ENCODE measurements at places on chromosomes 11 and 22.

DNA sequence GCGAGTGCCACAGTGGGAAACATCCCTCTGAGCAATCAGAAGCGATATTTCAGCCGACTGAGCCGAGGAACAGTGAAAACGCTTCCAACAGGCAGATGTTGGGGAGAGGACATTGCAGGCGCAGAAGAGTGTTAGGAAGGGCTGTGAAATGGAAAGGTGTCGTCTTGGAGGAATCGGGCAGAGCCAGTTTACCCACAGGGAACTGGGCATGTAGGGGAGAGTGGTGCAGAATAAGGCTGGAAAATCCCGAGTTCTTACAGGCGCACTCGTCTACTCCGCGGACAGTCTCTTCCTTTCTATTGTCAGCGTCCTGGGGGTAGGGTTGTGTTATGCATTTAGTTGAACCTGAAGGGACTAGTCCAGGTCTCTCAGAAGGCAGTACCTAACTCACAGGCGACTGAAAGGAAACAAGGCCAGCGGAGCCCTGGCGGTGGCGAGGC is 1.1 kb upstream of the APLP2 start:
- no peak for DNase-seq

GRCh38 chr22:38172832-38173640 is 8.6 kb downstream of the PLA2G6 start:
- DNase-seq, result no peak

- peak; percentile 55 for DNase-seq
Observed at GRCh38 chr11:47270331-47271271, 668 bp downstream of the MADD start.

- DNase-seq, result no peak
Observed at GRCh38 chr11:77106759-77107158, 4.1 kb downstream of the OMP start.

GRCh38 chr22:46634011-46634699 is 14.0 kb downstream of the GRAMD4 start:
- no peak for DNase-seq

DNA sequence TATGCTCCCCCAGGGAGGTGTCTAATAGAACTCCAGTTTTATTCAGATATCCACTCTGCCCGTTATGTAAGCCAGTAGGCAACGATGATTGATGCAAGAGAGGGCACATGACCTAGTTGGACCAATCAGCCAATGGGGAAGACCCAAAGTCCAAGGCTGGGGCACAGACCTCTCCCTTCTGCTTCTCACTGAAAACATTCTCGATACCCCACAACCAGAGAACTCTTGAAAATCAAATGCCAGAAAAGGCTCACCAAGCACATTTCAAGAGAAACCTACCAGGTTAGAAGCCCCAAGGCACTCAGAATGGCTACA is 7.4 kb downstream of the HIRA start:
- DNase-seq, result no peak

GRCh38 chr11:37972691-37973090 is 1374.7 kb upstream of the RAG2 start:
- DNase-seq, result no peak

DNA sequence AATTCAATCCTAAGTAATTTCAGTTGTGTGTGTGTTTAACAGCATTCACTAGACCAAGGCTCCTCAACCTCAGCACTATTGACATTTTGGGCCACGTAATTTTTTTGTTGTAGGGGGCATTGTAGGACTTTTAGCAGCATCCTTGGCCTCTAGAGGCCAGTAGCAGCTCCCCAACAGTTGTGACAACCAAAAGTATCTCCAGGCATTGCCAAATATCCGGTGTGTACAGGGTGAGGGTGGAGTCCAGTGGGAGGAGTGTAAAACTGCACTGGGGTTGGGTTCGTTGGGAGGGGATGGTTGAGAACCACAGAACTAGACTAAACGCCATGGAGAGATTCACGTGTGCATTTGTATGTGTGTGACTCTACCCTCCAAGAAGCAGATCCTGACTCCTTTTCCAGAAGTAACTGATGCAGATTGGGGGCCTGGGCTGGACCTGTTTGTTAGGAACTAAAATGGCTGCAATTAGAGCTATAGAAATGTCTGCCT is 5.9 kb upstream of the PHF21A start:
- peak; percentile 71 for DNase-seq

DNA sequence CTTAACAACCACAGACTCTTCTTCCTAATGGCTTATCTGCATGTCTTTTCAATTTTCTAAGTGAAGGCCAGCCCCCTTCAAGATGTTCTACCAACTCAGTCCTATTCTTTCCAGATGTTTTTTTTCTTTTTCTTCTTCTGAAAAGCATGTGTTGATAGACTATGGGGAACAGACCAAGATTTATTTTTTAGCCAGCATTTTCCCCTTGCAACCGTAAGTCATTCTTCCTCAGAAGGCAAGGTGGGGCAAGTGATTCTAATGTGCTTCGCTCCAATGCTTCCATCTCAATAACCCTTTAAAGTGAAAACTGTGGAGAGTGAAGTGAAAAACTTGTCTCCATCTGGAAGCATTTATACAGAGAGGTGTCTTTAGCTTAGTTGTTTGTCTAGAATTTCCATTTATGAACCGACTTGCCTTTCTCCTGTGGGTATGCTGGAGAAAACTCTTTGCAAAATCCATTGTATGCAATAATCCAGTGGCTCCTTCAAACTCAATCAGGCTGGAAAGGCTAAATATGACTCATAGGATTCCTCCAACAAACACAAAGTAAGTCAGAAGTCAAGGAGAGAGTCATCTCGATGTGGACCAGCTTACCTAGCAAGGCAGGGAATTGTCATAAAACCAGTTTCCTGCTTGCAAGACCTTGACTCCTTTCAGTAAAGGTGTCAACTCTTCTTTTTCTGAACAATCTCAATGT is 83.7 kb downstream of the MAML2 start:
- DNase-seq, result peak; percentile 84

- DNase-seq, result no peak
Observed at GRCh38 chr11:129077191-129077590, 114.9 kb downstream of the ARHGAP32 start.

GRCh38 chr11:29214833-29215232 is 802.0 kb downstream of the KCNA4 start:
- no peak for DNase-seq
